Suprapubic skin (tissue), 4 donors: ENCODE measurements at places on chromosomes 1 and 21. TPM values are rescaled to one million over a fixed set of nuclear protein-coding genes. Genes with fewer than 3 reads are reported as not detected.

DNA sequence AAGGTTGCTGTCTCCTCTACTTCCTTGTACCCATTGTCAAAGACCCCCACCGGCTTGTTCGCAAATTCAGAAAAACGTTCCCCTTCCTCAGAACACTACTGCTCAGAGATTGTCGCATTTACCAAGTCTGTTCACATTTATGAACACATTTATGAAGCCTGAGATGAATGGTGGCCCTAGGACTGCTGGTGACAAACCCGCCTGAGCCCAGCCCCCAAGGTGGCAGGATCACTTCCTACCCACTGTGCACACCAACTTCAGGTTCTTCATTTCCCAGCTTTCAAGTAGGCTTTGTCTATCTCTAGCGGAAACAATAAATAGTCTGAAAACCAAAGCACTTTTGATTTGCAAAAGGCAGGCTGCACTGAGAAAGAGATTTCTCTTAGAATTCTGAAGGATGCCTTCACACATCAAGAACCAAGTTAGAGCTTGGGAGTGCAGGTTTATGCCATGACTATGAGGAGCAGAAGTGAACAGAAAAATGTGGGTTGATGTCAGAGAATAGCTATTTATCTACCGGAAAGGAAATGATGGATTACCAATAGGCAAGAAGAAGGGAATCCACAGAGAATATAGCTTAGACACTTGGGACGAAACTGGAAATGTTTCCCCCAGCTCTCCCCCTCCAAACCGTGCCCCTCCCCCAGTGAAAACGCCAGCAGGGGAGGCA lies 200.5 kb downstream of the TOMM20 start:
- DNase-seq: no peak
- H3K4me3 ChIP-seq: no peak overlapping the region
- no peaks in the 10 kb centered on the region for H3K36me3 ChIP-seq
- peaks cover 26% of the 10 kb centered on the region for H3K4me1 ChIP-seq

- no peaks in the 10 kb centered on the region for H3K4me1 ChIP-seq
- no peak for DNase-seq
- no peak overlapping the region for H3K4me3 ChIP-seq
- no peak overlapping the region for H3K27ac ChIP-seq
Observed at GRCh38 chr1:117312453-117313138, 54.7 kb upstream of the MAN1A2 start.

DNA sequence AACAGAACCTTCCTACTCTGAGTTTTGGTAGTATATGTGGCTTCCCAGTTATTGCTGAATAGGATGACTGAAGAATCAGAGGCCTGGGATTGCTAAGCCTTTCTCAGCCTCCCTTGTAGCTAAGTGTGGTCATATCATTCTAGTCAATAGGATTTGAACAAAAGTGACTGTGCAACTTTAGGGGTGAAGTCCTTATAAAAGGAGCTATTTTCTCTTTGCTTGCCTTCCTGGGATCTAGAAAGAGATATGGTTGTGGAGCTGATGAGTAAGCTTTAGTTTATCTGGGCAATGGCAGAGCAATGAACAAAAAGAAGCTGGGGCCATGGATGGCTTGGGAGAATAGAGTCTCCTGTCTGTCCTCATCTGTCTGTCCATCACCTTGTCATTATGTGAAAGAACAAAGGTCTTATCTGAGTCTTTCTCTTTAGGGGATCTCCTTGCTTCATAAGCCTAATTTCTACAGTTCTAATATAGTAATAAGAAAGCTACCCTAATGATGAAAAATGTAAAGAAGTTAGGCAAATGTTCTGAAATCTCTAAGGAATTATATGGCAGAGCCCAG lies 91.5 kb downstream of the TENT5C start:
- H3K36me3 ChIP-seq: no peaks in the 10 kb centered on the region
- H3K27me3 ChIP-seq: no peaks in the 10 kb centered on the region
- H3K27ac ChIP-seq: no peak overlapping the region
- no peaks in the 10 kb centered on the region for H3K4me1 ChIP-seq
- DNase-seq: no peak
- no peak overlapping the region for H3K4me3 ChIP-seq

GRCh38 chr1:185375583-185375982 lies 58.5 kb upstream of the IVNS1ABP start:
- H3K4me1 ChIP-seq: no peaks in the 10 kb centered on the region
- H3K4me3 ChIP-seq: no peak overlapping the region
- no peak overlapping the region for H3K27ac ChIP-seq

GRCh38 chr1:230072296-230072695 lies 5.3 kb downstream of the GALNT2 start:
- peaks cover 38% of the 10 kb centered on the region for H3K4me1 ChIP-seq
- H3K27ac ChIP-seq: no peak overlapping the region
- no peaks in the 10 kb centered on the region for H3K36me3 ChIP-seq
- no peak overlapping the region for H3K4me3 ChIP-seq
- DNase-seq: no peak
- H3K27me3 ChIP-seq: no peaks in the 10 kb centered on the region

The NCMAP gene
- total RNA-seq: 1.1 TPM

The KCNJ10 gene
- not detected for total RNA-seq

The SPRR1B gene
- 232 TPM for total RNA-seq

The BLACAT1 gene
- not detected for total RNA-seq

The RIMS3 gene
- total RNA-seq: 5.0 TPM

The HSD3B1 gene
- total RNA-seq: 5.4 TPM
